ENCODE measurements at places on chromosomes 3 and 15. TPM values are rescaled to one million over a fixed set of nuclear protein-coding genes. Genes with fewer than 3 reads are reported as not detected.

The ARPP19 gene
- 94.3 TPM for total RNA-seq

DNA sequence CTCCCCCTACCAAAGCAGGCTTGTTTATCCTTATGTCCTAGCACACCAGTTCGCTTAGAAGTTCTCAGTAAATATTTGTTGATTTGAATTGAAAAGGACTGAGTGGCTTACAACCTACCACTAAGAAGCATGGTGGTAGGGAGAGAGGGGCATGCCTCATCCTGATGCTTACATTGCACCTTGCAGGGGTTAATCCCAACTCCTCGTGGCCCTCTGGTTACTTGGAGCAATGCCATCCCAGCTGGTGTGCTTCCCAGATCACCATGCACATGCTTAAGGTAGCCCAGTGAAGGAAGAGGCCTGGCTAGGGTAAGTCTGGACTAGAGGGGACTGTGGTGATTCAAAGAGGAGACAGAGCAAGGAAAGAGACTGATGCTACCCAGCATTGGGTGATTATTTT, 253.3 kb downstream of the CLSTN2 start:
- no peak overlapping the region for H3K4me3 ChIP-seq
- H3K36me3 ChIP-seq: no peaks in the 10 kb centered on the region
- no peaks in the 10 kb centered on the region for H3K4me1 ChIP-seq
- DNase-seq: no peak

DNA sequence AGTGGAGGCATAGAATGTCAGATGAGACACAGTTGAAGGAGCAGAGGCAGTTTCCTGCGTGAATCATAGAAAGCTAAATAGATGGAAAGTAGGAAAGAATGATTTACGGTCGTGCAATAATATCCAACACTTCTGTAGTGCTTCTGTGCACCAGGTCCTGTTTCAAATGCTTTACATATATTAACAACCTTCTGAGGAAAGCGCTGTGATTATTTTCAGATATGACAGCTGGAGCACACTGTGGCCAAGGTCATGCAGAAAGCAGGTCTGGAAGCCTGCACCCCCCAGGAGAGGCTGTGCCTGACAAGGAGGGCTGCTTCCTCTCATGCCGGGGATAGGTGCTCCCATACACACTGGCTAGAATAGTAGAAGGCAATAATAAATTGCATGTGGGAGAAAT, 104.5 kb downstream of the CHRNA7 start:
- H3K27me3 ChIP-seq: no peaks in the 10 kb centered on the region
- no peaks in the 10 kb centered on the region for H3K36me3 ChIP-seq
- no peaks in the 10 kb centered on the region for H3K4me1 ChIP-seq
- no peak for DNase-seq
- H3K27ac ChIP-seq: no peak overlapping the region

GRCh38 chr3:16417945-16418739, 95.4 kb downstream of the RFTN1 start:
- H3K27ac ChIP-seq: no peak overlapping the region
- H3K27me3 ChIP-seq: no peaks in the 10 kb centered on the region
- DNase-seq: no peak
- H3K4me3 ChIP-seq: no peak overlapping the region

DNA sequence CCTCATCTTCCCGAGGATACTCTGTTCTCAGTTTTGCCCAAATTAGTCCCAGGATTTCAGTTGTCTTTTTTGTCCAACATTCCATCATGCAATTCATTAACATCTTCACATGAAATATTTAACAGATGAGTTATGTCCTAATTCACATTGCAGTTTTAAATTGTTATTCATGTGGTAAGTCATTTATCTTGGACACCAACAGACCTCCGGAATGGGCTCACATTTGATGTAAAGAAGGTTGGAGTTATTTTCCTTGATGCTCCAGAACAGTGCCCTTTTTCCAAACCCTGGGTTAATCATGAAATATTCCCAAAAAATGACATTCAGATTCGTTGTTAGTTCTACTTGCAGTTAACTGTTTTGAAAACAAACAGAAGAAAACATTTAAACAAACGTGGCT, 32.8 kb upstream of the LRTM1 start:
- no peak overlapping the region for H3K4me3 ChIP-seq
- H3K4me1 ChIP-seq: no peaks in the 10 kb centered on the region

DNA sequence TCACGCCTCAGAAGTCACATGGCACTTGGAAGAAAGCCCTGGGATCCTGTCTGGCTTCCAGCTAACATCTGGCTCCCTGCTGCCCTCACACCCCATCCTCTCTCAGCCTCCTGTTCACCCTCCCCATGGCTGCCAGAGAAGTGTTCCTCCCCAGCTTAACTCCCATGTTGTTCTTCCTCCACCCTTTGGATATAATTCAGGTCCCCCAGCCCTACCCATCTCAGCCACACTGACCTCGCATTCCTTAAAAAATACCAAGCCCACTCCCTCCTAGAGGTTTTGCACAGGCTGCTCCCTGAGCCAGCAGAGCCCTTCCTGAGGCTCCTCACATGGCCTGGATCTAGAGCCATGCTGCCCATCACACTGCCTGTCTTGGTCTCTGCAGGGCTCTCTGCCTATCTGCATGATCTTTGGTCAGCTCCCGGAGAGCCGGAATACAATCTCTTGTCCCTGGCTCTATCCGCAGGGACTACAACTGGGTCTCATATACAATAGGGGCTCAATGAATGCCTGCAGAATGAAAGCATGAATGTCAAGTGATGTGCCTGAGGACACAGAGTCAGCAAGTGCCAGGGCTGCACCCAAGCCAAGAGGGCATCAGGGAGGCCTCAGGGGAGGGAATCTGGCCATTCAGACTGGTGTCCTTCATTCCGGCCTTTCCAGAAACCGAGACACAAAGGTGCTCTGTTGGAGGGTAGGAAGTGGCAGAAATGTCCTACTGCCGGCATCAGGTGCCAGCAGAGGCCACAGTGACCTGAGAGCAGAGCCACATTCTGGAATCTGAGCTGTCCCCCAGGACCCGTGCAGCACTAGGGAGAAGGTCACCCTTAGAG, 3.8 kb upstream of the TKT start:
- peaks cover 26% of the 10 kb centered on the region for H3K4me1 ChIP-seq
- no peaks in the 10 kb centered on the region for H3K27me3 ChIP-seq
- DNase-seq: no peak
- H3K36me3 ChIP-seq: no peaks in the 10 kb centered on the region

DNA sequence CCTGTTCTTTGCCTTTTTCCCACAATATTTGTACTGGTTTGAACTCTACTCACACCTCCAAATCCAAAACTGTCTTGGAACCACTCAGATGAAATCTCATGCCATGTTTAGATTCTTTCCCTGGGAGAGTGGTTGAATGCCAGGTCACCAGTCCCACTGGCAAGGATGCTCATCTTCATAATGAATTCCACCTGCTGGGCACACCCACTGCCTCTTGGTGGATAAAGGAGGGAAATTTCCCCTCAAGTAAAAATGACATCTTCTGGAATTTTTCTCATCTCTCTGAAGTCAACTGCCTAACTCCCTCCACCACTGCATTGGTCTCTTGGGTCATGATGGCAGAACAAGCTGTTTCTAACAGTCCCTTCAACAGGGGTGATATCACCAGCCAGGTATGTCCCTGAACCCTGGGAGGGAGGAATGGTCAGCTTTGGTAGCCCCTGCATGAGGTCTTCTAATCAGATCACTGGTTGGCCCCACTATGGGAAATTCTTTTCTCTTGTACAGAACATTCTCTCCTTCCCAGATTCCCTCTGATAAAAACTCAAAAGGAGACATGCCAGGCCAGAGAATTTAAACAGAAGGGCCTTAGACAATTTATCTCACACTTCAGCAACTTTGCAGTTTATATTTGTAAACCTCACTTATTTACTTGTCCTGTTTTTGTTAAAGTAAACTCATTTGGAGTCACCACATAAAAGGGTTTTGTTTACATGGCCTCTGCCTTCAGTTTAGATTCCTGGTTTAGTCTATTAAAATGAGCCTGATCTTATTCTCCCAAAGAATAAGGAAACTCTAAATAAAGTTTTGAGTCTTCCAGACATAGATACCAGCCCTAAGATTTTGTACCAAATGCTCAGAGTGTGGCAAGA, 143.4 kb downstream of the WNT5A start:
- no peaks in the 10 kb centered on the region for H3K4me1 ChIP-seq
- no peaks in the 10 kb centered on the region for H3K36me3 ChIP-seq
- no peak for DNase-seq
- no peak overlapping the region for H3K27ac ChIP-seq
- no peaks in the 10 kb centered on the region for H3K27me3 ChIP-seq

- peak within 1 kb of the TSS; percentile 97 for H3K27ac ChIP-seq
- H3K4me1 ChIP-seq: peaks cover 26% of the 10 kb centered on the region
- DNase-seq: no peak
- no peaks in the 10 kb centered on the region for H3K27me3 ChIP-seq
- H3K36me3 ChIP-seq: peaks cover 19% of the 10 kb centered on the region
These were observed at the start of the genes CLCN2 and POLR2H for GRCh38 chr3:184361532-184361931. TSS of gene CLCN2 (minus strand) at chr3:184361605. CDS start at chr3:184361479, 126 bp downstream. TSS of gene POLR2H (plus strand) at chr3:184361710. CDS start at chr3:184363493, 1,783 bp downstream.

The SKOR1 gene
- not detected for total RNA-seq
